AG10803 (cell line): ENCODE measurements at places on chromosomes 7 and 10.

DNA sequence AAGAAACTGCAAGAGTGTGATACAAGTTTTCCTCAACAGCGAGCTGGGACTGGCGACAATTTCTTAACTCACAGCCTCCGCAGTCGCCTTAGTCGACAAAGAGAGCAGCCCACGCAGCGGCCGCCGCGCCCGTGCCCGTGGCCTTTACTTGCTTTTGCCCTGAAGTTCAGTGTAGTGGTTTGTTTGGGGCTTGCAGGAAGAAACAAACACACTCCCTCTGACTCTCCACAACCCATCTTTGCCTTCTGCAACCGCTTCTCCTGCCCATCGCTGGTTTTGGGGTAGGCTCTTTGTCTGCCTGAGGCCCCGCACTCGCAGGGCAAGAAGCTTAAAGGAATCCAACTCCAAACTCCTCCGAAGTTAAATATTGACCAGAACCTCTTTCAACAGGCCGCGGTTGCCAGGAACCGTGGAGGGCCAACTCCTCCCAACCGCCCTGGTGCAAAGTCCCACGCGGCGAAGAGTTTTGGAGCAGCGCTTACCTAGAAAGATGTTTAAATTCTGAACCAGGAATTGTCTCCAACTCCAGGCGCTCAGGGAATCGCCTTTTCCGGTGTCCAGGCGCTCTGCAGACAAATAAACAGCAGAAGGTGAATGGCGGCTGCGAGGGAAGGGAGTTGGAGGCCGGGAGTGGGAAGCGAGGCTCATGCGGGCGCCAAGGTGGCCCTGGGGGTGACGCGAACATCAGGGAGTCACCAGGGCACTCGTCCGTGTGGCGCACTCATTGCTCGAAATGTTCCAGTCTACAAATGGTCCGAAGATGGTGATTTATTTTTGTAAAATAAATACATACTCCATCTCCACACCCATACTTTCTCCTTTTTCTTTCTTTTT is 8.3 kb downstream of the HOXA4 start:
- no peak for DNase-seq

- peak; percentile 69 for DNase-seq
Observed at GRCh38 chr7:100407285-100408180, 21.0 kb downstream of the ZCWPW1 start.

DNA sequence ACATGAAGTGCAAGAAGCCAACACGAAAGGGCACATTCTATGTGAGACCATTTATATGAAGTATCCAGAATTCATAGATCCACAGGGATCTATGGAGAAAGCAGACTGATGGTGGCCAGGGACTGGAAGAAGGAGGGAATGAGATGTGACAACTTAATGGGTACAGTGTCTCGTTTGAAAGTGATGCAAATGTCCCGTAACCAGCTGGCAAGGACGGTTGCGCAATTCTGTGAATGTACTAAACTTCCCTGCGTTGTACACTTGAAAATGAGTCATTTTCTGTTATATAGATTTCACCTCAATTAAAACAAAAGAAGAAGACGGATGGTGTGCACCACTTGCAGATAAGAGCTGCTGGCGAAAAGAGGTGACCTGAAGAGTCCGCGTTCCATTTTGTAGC is 861.1 kb downstream of the TYW1 start:
- no peak for DNase-seq

DNA sequence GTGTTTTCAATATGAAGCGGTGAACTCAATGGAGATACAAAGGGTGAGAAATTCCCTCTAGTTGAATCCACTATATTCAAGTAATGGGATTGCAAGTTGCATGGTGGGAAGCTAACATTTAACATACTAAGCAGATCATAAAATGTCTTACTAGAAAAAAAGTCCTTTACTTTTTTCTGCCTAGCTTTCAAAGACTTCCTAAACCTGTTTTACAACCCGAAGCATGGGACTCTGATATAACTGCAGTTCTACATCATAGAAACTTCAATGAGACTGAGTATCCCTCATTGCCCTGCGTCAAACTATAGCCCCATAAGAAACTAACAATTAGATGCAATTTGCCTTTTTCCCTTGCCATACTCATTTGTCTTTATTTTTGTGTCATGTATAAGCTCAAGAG is 179.9 kb downstream of the RTKN2 start:
- no peak for DNase-seq

DNA sequence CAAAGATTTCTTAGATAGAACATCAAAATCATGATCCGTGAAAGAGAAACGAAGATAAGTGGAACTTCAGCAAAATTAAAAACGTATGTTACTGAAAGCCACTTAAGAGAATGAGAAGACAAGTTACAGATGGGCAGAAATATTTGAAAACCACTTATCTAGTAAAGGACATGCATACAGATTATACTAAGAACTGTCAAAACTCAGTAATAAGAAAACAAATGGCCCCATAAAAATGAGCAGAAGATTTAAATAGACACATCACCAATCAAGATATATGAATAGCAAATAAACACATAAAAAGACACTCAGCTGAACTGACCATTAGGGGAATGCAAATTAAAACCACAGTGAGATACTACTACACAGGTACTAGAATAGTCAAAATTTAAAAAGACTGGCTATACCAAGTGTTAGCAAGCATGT is 343.7 kb downstream of the PTEN start:
- DNase-seq: peak; percentile 54

- DNase-seq: no peak
Observed at GRCh38 chr10:88033385-88033784, 170.0 kb downstream of the PTEN start.

GRCh38 chr10:124725791-124726190 is 18.4 kb downstream of the FAM53B start:
- no peak for DNase-seq

DNA sequence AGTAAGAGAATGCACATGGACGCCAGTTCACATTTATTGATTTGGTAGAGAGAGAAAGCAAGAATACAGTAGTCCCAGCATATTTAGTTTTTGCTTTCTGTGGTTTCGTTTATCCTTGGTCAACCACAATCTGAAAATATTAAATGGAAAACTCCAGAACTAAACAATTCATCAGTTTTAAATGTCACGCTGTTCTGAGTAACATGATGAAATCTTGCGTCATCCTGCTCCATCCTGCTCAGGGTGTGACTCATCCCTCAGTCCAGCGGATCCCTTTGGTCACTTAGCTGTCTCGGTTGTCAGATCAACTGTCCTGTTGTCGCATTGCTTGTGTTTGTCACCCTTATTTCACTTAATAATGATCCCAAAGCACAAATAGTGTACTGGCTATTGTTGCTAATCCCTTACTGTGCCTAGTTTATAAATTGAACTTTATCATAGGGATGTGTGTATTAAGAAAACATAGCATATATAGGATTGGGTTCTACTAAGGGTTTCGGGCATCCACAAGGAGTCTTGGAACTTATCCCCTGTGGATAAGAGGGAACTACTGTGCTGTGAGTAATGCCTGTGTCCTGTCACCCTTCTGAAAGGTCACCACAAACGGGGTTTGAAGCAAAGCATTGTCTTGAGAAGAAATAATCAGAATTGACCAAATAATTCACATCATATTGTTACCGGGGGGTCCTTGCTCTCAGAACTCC is 73.6 kb downstream of the OTUD1 start:
- peak; percentile 48 for DNase-seq

DNA sequence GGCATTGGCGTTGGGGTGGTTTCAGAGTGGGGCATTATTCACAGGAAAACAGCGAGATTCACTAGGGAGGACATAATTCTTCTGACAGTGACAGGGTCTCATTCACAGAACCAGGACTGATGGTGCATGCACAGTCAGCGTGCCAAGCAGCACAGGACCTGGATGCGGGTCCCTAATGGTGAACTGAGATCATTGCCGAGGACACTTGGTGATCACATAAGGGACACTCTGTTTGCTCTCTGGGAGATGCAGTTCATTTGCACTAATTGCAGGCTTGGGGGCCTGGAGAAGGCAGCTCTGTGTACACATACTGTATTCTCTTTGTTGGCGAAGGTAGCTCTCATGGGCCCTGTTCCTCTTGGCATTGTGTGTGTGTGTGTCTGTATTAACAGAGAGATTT is 716.1 kb downstream of the PHTF2 start:
- no peak for DNase-seq
